ENCODE measurements at places on chromosomes 3 and 15. TPM values are rescaled to one million over a fixed set of nuclear protein-coding genes. Genes with fewer than 3 reads are reported as not detected.

WDR5B gene
- total RNA-seq = 7.6 TPM

GADL1 gene
- 1.2 TPM for total RNA-seq

LRTM1 gene
- not detected for total RNA-seq

CPLX3 gene
- 0.49 TPM for total RNA-seq

SLC30A4 gene
- 22.9 TPM for total RNA-seq

Data from temporal lobe (tissue), 4 donors.